ENCODE measurements at places on chromosomes 1 and 21. TPM values are rescaled to one million over a fixed set of nuclear protein-coding genes. Genes with fewer than 3 reads are reported as not detected.

CNTN2 gene
- polyA plus RNA-seq = not detected

C1orf185 gene
- not detected for polyA plus RNA-seq

AGMAT gene
- 0.13 TPM for polyA plus RNA-seq

C1orf87 gene
- polyA plus RNA-seq = 0.38 TPM

FABP3 gene
- 50.7 TPM for polyA plus RNA-seq

CTSS gene
- 94.4 TPM for polyA plus RNA-seq

GNG4 gene
- polyA plus RNA-seq = 4.4 TPM

TEDDM1 gene
- polyA plus RNA-seq = not detected

TSPEAR gene
- polyA plus RNA-seq = not detected

AIRE gene
- not detected for polyA plus RNA-seq

ATAD3C gene
- 0.08 TPM for polyA plus RNA-seq

GRCh38 chr21:17257784-17258183, 255.1 kb upstream of the CXADR start:
- H3K27me3 ChIP-seq = no peaks in the 10 kb centered on the region
- no peak for DNase-seq
- no peaks in the 10 kb centered on the region for H3K4me1 ChIP-seq
- no peaks in the 10 kb centered on the region for H3K36me3 ChIP-seq

- peak overlapping the region; percentile 46 for H3K27ac ChIP-seq
- H3K27me3 ChIP-seq = no peaks in the 10 kb centered on the region
- peaks cover 3% of the 10 kb centered on the region for H3K4me1 ChIP-seq
- peak; percentile 78 for DNase-seq
These were observed 166.2 kb downstream of the TOMM20 start for GRCh38 chr1:234962340-234962989.

DNA sequence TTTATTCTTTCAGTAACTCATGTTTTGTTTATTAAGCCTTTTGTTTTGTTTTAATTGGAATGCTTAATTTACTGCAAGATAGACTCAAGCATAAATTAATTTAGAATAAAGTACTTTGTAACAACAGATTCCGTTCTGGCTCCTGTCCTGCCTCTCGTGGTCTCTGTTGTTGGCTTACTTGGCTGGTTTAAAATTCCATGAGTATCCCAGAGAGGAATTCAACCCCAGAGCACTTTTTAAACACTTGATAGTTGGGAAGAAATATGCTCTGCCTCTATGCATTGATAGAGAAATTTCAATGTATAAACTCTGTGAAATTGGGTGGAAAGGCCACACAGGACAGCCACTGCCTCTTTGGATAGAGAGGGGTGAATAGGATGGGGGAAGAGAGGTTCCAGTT, 89.7 kb downstream of the ATP5PO start:
- DNase-seq = no peak
- H3K27me3 ChIP-seq = no peaks in the 10 kb centered on the region
- no peak overlapping the region for H3K27ac ChIP-seq
- no peaks in the 10 kb centered on the region for H3K36me3 ChIP-seq
- H3K4me1 ChIP-seq = peaks cover 20% of the 10 kb centered on the region

GRCh38 chr1:36475910-36476604, 6.7 kb downstream of the CSF3R start:
- no peak overlapping the region for H3K4me3 ChIP-seq
- H3K36me3 ChIP-seq = no peaks in the 10 kb centered on the region
- no peak overlapping the region for H3K27ac ChIP-seq
- H3K4me1 ChIP-seq = no peaks in the 10 kb centered on the region

DNA sequence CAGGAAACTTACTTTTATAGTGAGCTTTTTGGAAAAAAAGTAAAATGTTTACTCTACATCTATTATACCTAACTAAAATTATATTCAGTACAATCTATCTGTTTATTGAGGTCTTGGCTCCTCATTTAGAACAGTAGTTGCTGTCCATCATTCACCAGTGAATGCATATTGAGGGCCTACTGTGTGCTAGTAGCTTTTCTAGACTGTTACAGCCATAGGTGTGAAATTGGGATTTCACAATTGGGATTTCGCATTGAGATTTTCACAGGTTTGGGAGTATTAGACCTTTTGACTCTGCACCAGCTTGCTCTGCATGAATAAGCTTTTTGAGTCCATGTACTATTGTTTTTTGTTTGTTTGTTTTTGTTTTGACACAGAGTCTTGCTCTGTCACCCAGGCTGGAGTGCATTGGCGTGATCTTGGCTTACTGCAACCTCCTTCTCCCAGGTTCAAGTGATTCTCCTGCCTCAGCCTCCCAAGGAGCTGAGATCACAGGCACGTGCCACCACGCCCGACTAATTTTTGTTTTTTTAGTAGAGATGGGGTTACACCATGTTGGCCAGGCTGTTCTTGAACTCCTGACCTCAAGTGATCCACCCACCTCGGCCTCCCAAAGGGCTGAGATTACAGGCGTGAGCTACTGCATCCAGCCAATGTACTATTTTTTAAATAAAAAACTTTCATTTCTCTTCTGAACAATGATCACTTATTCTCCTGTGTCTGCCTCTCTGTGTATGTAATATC, 47.2 kb upstream of the ERRFI1 start:
- no peaks in the 10 kb centered on the region for H3K27me3 ChIP-seq
- no peaks in the 10 kb centered on the region for H3K36me3 ChIP-seq
- DNase-seq = no peak
- H3K27ac ChIP-seq = no peak overlapping the region

DNA sequence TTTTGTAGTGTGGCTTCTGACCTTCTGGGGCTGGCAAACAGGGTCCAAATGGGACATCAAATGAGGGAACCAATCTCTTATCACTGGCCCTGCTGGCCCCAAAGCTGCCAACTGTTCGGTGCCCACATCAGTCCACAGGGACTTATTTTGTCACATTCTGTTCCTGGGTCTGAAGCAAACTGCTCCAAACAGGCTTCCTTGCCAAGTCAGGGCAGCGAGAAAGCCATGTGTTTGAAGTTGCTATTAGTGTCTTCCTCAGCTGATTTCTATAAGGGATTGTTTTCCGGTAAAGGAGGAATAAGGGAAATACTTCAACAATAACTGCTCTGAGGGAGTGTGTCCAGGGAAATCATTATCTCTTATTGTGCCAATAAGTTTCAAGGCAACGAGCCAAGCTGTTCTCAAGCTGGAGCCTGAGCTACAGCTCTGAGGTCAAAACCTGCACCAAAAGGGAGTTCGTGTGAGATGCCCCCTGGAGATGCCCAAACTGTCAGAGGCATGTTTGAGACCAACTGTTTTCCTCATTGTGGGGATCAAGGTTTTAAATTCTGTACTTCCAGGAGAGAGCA, 381.4 kb upstream of the PROX1 start:
- DNase-seq = no peak
- H3K4me1 ChIP-seq = no peaks in the 10 kb centered on the region
- no peak overlapping the region for H3K27ac ChIP-seq
- H3K4me3 ChIP-seq = no peak overlapping the region

GRCh38 chr1:64147759-64148158, 55.7 kb upstream of the UBE2U start:
- DNase-seq = no peak
- no peak overlapping the region for H3K4me3 ChIP-seq
- no peak overlapping the region for H3K27ac ChIP-seq
- H3K36me3 ChIP-seq = no peaks in the 10 kb centered on the region
- no peaks in the 10 kb centered on the region for H3K4me1 ChIP-seq

DNA sequence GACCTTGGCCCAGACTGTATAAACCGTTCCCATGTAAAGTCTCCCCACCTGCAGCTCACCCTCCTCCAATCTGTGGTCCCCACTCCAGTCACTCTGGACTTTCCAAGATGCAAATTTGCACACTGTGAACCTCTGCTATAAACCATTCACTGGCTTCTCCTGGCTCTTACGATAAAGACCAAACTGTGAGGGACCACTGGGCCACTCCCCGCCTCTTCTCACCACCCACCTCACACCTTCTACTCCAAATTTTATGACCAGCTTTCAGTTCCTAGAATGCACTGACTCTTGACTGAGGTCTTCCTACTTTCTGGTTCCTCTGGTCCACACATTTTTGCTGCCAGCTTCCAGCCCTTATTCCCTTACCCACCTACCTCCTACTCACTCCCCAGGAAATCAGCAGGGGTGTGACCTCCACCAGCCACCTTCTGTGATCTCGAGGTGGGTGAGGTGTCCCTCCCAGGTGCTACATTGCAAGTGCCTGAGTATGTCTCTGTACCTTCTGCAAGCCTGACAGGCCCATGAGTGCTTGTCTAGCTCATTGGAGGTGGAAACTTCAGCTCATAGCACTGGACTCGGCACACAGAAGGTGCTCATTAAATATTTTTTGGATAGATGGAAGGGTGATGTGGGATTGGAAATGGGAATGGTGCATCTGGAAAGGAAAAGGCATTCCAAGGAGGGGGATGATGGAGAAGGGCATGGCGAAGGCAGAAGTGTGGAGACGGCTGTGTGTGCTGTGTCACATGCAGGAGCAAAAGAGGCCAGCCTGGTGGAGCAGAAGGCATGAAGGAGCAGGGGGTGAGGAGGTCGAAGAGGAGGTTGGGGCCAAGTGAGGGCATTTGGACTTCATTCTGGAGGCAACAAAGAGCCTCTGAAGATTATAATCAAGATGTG, 15.6 kb upstream of the CSF1 start:
- no peak overlapping the region for H3K4me3 ChIP-seq
- H3K36me3 ChIP-seq = no peaks in the 10 kb centered on the region
- H3K4me1 ChIP-seq = no peaks in the 10 kb centered on the region

GRCh38 chr1:25815208-25816111, 4.3 kb upstream of the MTFR1L start:
- H3K36me3 ChIP-seq = peaks cover 4% of the 10 kb centered on the region
- H3K27ac ChIP-seq = no peak overlapping the region
- no peak for DNase-seq
- H3K4me1 ChIP-seq = no peaks in the 10 kb centered on the region
- H3K4me3 ChIP-seq = no peak overlapping the region
- no peaks in the 10 kb centered on the region for H3K27me3 ChIP-seq

GRCh38 chr1:77100875-77101274, 118.4 kb downstream of the PIGK start:
- no peaks in the 10 kb centered on the region for H3K27me3 ChIP-seq
- no peak overlapping the region for H3K27ac ChIP-seq
- H3K36me3 ChIP-seq = peaks cover 1% of the 10 kb centered on the region
- no peak for DNase-seq

- H3K36me3 ChIP-seq = no peaks in the 10 kb centered on the region
- no peaks in the 10 kb centered on the region for H3K4me1 ChIP-seq
- H3K27me3 ChIP-seq = no peaks in the 10 kb centered on the region
- peak; percentile 66 for DNase-seq
- H3K27ac ChIP-seq = peak overlapping the region; percentile 23
These were observed 5.4 kb upstream of the TDRD5 start for GRCh38 chr1:179586107-179586823.

DNA sequence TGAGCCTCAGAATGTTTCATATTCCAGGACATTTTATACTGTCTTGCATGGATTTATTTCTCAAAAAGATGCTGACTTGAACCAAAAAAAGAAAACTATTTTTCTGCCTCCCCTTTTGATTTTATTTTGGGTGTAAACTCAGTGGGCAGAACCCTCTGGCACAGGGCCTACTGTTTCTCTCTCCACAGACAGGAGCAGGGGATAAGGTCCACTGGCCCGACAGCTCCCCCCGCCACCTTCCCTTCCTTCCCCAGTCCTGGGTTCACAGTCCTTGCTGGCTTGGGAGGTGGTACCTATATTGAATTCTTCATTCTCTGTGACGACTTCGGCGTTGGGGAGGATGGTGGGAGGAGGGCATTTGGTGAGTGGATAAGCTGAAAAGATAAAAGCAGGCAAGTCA, 114.3 kb downstream of the ZSCAN20 start:
- H3K36me3 ChIP-seq = no peaks in the 10 kb centered on the region
- H3K4me3 ChIP-seq = no peak overlapping the region
- no peaks in the 10 kb centered on the region for H3K4me1 ChIP-seq
- no peaks in the 10 kb centered on the region for H3K27me3 ChIP-seq
- no peak for DNase-seq

GRCh38 chr1:210483821-210484220, 155.1 kb downstream of the HHAT start:
- no peaks in the 10 kb centered on the region for H3K27me3 ChIP-seq
- no peaks in the 10 kb centered on the region for H3K4me1 ChIP-seq
- H3K36me3 ChIP-seq = no peaks in the 10 kb centered on the region
- H3K27ac ChIP-seq = no peak overlapping the region
- no peak for DNase-seq

DNA sequence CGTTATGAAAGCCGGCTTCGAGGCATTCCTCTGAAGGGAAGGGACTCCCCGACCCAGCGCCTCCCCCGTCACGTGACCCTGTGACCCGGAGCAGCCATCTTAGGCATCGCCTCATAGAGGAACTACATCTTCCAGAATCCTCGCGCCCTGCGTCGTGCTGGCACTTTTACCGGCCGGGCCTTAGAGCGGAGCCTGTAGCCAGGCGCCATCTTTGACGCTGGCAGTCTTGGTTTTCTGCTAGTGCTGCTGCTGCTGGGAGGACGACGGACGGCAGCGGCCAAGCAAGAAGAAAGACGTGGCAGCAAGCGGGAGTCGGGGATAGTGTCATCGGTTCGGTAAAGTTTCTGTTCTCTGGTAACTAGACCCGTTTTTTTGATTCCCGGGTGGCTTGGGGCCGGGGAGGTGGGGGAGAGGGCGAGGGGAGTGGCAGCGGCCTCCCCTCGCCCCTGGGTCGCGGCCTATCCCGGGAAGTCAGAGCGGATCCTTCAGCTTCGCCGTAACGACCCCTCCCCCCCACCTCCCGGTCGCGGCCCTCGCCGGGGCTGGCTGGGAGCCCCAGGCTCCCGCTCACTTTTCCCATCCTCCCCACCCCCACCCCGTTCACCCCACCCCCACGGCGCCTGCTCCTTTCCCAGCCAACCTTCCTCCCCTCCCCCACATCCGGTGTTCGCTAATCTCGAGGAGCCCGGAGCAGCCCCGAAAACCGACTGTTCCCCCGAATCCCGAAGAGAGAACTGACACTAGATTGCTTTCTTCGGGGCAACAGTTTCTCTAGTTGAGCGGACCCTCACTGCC, at the start of the genes ZBED6 and ZC3H11A:
Gene ZBED6 (plus strand): TSS at position 183 of the 795 bp plus-strand sequence. CDS start 1,900 bp downstream, outside the sequence.
Gene ZC3H11A (plus strand): TSS at position 183 of the 795 bp plus-strand sequence. CDS start 21,448 bp downstream, outside the sequence.
- no peaks in the 10 kb centered on the region for H3K27me3 ChIP-seq
- no peaks in the 10 kb centered on the region for H3K36me3 ChIP-seq
- H3K4me3 ChIP-seq = peak within 1 kb of the TSS; percentile 96
- H3K4me1 ChIP-seq = peaks cover 16% of the 10 kb centered on the region
- peak; percentile 100 for DNase-seq

DNA sequence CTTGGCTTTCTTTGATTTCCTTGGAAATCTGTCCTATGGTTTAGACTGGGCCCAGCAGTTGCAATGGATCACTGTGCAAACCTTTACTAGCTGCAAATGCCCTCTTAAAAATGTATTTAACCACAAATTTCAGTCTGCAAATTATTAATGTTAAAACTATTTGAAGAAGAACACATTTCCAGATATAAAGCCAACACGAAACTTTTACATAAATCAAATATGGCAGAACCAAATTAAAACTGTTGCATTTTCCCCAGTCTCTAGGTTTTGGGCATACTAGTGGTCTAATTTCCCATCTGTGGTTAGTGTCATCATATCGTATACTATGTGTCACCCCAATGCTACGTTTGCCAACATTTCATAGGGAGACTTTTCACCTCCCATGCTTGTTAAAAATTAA, 52.3 kb downstream of the HMCN1 start:
- H3K27me3 ChIP-seq = no peaks in the 10 kb centered on the region
- H3K27ac ChIP-seq = no peak overlapping the region
- H3K36me3 ChIP-seq = no peaks in the 10 kb centered on the region
- DNase-seq = no peak
- H3K4me3 ChIP-seq = no peak overlapping the region
